Stimulated activated CD8-positive, alpha-beta memory T cell treated with anti-CD3 and anti-CD28 coated beads, Interleukin-2, amount 100 ng/mL, for 1 hour (primary cell): ENCODE measurements at places on chromosomes 3 and 15.

GRCh38 chr15:63889831-63890230, 56.1 kb upstream of the HERC1 start:
- no peak for DNase-seq

- DNase-seq = no peak
These were observed 297.7 kb upstream of the NR2E3 start for GRCh38 chr15:71512682-71513006.

GRCh38 chr3:25427155-25427554, 908 bp upstream of the RARB start:
- no peak for DNase-seq

- no peak for DNase-seq
These were observed 16.5 kb upstream of the ATP2B2 start for GRCh38 chr3:10521772-10522441.

DNA sequence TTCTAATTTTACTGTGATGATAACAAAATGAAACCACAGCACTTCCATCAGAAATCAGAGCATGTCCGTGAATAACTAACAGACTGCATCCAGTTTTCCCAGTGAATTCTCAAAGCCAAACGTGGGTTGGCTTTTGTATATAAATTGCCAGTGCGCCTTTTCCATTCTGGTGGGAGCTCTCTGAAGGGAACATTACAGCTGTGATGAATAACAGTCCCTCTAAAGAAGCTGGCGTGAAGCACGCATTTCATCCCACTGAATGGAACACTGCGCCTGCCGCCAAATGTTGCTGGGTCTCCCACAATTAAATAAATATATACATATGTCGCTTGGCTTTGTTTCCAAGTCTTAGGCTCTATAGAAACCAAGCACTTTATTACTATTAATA, 113.0 kb upstream of the PFN2 start:
- no peak for DNase-seq

GRCh38 chr3:151265866-151266265, 12.5 kb downstream of the P2RY14 start:
- DNase-seq = no peak
